Fibroblast of skin of left biceps (primary cell): ENCODE measurements at places on chromosomes 13 and 19.

DNA sequence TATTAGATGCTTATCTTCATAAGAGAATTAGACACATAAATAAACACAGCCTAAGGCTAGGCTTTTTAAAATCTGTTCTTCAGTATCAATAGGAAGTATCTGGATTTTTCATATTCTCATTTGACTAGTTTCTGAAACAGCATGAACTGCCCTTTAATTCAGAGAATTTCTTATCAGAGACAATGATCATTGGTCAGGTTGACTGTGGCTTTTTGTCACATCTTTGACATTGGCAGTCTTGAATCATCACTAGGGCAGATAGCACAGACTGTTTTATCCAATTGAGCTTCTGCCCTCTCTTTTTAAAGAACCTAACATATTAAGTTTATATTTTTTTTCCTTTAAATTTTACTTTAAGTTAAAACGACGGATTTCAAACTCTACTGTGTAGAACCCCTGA, 59.6 kb downstream of the DPY19L3 start:
- DNase-seq, result no peak

- no peak for DNase-seq
Measured at GRCh38 chr13:44868397-44868796, 120.9 kb downstream of the NUFIP1 start.

- DNase-seq, result no peak
Measured at GRCh38 chr13:104404325-104404724, 1338.1 kb upstream of the SLC10A2 start.

- DNase-seq, result no peak
Measured at GRCh38 chr19:35090506-35091214, 25.0 kb upstream of the FXYD3 start.

GRCh38 chr13:30751183-30751933, 16.0 kb downstream of the ALOX5AP start:
- DNase-seq, result no peak

- DNase-seq, result no peak
Measured at GRCh38 chr19:48749571-48750198, 2.8 kb downstream of the FUT1 start.

DNA sequence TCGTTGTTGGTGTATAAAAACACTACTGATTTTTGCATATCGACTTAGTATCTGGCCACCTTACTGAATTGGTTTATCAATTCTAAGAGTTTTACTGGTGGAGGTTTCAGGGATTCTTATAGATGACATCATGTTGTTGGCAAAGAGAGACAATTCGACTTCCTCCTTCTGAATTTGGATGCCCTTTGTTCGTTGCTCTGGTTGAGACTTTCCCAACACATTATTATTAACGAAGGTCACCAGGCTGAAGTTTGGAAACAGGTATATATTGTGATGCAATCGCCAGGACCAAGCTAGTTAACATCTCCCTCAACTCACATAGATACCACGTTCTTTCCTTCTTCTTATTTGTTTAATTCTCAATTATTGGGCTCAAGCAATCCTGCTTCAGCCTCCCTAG, 2.1 kb upstream of the ZSCAN5B start:
- no peak for DNase-seq

- no peak for DNase-seq
Measured at GRCh38 chr13:25329706-25330105, 28.3 kb downstream of the NUP58 start.

DNA sequence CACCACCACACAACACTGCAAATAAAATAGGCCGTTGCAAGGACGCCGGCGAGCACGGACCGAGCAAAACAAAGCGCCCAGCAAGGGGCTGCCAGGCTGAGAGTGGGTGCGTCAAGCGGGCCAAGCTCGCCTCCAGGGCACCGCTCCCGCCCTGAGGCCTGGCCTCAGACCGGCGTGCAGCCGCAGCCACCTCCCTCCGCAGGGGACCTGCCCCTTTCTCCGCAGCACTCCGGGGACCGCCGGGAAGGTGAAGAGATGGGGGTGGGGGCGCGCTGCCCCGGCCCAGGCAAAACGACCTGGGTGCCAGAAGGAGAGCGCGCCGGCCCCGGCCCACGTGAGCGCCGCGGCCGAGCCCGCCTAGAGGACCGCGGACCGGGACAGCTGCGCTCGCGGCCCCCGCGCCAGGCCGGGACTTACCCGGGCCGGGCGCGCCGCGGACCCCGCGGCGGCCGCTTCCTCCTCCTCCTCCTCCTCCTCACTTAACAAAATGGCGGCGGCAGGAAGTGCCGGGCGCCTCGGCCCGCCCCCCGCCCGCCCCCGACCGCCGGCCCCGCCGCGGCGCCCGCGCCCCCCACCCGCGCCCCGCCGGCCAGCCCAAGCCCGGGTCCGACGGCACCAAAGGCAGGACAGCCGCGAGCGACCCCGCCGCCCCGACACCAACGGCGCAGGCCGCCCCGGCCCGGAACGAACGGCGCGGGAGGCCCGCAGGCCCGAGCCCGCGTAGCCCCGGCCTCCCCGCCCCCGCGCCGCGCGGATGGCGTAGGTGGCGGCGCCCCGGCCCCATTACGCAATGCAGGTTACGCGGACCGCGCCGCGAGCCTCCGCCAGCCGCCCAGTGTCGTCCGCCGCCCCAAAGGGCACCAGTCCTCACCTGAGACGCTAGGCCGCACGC, 674 bp downstream of the BRD4 start:
- no peak for DNase-seq

GRCh38 chr19:36528921-36529518, 949 bp upstream of the ZNF260 start:
- DNase-seq, result no peak
